ENCODE measurements at places on chromosomes 5 and 9. TPM values are rescaled to one million over a fixed set of nuclear protein-coding genes. Genes with fewer than 3 reads are reported as not detected.

The PCDHGB3 gene
- polyA plus RNA-seq, result not detected

The GARIN3 gene
- polyA plus RNA-seq, result not detected

The PDE6A gene
- 0.03 TPM for polyA plus RNA-seq

The NUTM2F gene
- polyA plus RNA-seq, result not detected

The DNAJC21 gene
- polyA plus RNA-seq, result 38.5 TPM

The CDKN2A gene
- 2.7 TPM for polyA plus RNA-seq

The ANXA2R gene
- polyA plus RNA-seq, result 1.2 TPM

The FOXB2 gene
- polyA plus RNA-seq, result not detected

Measured in small intestine (tissue), 16 donors.